CD8-positive, alpha-beta memory T cell (primary cell): ENCODE measurements at places on chromosomes 11 and 22.

- DNase-seq = no peak
Measured at GRCh38 chr11:14262271-14262846, 96.6 kb downstream of the RRAS2 start.

GRCh38 chr11:34508524-34508923, 5.1 kb downstream of the ELF5 start:
- no peak for DNase-seq

- no peak for DNase-seq
Measured at GRCh38 chr11:65981101-65981740, 19.7 kb downstream of the SART1 start.

DNA sequence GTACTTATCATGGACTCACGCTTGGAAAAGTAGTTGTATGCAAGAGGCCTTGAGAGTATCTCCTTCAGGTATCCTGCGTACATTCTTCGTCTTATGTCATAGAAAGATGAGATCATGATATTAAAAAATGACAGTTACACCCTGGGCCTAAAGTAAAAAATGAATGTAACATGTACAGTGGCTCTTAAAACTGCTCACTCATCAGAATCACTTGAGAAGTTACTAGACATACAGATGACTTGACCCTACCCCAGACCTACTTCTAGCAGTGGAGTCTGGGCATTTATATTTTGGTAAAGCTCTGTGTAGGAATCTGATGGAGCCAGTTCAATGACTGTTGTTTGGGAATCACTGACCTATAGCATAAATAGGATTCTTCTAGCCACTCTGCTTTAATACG, 54.5 kb downstream of the PPME1 start:
- no peak for DNase-seq

GRCh38 chr11:60797846-60798630, 12.9 kb downstream of the MS4A10 start:
- DNase-seq = no peak

DNA sequence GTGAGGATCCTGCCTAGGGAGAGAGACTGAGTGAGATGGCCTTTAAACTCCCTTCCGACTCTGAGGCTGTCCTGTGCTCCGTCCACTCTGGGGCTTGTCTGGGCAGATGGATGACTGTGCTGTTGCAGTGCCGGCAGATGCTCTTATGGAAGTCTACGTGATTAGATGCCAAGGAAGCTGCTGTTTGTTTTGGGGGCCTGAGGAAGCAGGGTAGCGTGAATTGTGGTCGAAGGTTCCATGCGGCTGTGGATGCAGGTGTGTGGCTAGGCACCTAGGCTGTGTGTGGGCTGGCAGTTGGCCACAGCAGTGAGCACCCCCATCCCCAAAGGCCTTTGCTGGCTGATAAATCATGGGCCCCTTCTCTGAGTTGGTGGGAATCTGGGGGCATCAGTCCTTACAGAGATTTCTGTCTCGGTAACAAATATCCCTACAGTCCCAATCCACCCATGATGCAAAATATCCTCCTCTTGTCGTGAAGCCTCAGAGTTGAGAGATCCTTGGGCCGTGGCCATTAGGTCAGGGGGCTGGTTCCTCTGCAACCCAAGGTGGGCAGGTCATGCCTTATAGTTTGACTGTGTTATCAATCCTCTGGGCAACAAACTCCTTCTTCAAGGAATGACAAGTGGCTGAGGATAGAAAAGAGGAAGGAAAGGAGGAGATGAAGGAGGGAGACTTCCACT, 31.2 kb downstream of the AMPD3 start:
- no peak for DNase-seq

GRCh38 chr11:94838027-94838731, 70.0 kb downstream of the AMOTL1 start:
- DNase-seq = no peak

GRCh38 chr22:24187731-24188644, 6.7 kb downstream of the SUSD2 start:
- DNase-seq = no peak

DNA sequence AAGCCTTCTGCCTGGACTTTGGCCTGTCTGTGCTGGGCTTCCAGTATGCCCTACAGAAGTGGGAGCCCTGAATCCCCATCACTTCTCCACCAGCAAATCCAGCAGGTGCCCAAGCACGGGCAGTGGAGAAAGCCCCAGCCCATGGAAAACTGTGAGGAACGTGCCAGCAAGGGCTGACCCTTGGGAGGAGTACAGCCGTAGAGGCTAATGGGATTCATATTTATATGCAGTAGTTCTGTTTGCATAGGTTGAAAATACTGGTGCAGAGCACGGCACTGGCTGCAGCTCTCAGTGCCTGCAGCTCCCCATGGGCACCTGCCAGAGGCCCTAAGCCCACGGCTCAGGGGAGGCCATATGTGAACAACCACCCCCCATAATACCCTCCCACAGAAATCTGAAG, 10.1 kb downstream of the NAGA start:
- no peak for DNase-seq

GRCh38 chr22:45376009-45376408, 37.4 kb downstream of the SMC1B start:
- no peak for DNase-seq

- no peak for DNase-seq
Measured at GRCh38 chr11:94183886-94184264, 55.2 kb downstream of the PANX1 start.

GRCh38 chr22:33038131-33038772, 19.9 kb downstream of the SYN3 start:
- no peak for DNase-seq

DNA sequence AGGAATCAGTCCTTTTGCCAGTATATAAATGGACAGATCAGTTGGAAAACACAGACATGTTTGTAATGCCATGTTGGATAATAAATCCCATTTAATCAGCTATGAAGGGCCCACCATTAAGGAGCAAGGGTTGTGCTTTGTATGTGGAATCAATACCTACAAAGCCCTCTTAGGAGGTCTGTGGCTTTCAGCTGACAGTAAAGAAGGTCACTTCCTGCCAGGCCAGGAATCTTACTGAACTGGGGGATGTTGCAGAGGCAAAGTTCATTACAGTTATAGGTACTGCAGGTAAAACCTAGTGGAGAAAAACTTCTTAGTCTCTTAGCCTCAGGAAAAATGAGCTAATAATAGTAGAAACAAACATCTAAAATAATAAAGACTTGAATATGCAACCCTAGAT, 129.5 kb downstream of the FAM76B start:
- DNase-seq = no peak

DNA sequence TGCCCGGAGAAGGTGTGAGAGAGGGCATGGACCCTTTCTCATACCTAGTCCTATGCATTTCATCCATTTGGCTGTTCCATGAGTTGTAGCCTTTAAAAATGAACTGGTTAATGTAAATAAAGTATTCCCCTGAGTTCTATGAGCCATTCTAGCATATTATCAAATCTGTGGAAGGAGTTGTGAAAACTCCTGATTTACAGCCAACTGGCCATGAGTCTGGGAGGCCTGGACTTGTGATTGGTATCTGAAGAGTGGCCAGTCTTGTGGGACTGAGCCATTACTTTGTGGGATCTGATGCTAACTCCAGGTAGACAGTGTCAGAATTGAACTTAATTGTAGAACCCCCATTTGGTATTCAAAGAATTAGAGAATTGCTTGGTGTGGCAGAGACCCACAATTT, 48.4 kb downstream of the FAM118A start:
- DNase-seq = no peak

GRCh38 chr11:57318178-57318577, 6.6 kb downstream of the TNKS1BP1 start:
- no peak for DNase-seq

- no peak for DNase-seq
Measured at GRCh38 chr11:106714199-106714598, 304.1 kb downstream of the GUCY1A2 start.

- DNase-seq = peak; percentile 97
Measured at GRCh38 chr11:119381181-119381988, at the start of gene USP2. Gene USP2, minus strand, starts transcription at chr11:119381690. Its CDS starts 8,210 bp downstream, at chr11:119373480.

- no peak for DNase-seq
Measured at GRCh38 chr22:24725736-24726135, 48.8 kb downstream of the PIWIL3 start.

DNA sequence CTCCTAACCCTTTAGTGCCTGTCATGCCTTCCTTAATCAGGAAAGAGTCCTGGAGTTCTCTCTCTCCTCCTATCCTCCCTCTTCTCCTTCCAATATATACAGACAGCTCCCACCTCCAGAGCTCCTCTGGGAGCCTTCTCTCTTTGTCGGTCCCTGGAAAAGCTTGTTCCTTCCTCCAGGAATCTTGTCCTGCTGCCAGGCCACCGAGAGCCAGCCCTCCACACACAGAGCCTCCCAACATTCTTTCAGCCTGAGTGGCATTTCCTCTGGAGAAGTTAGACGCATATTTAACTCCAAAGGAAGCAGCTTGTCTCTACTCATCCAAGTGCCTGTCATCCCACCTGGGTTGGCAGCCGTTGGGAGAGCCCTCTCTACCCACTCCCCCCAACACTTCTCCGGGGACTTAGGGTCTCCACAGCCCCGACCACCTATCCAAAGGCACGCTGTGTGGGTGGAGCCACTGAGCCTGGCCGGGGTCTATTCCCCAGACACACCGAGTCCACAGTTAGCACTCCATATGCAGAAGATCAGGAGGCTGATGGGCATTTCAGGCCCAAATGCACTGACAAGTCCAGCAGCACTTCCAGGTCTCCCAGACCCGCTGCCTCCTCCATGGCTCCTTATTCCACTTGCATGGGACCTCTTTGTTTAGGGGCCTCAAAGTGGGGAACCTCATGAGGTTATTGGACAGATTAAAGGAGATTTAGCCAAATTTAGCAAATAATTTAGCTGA, 31.1 kb downstream of the DKK3 start:
- no peak for DNase-seq

DNA sequence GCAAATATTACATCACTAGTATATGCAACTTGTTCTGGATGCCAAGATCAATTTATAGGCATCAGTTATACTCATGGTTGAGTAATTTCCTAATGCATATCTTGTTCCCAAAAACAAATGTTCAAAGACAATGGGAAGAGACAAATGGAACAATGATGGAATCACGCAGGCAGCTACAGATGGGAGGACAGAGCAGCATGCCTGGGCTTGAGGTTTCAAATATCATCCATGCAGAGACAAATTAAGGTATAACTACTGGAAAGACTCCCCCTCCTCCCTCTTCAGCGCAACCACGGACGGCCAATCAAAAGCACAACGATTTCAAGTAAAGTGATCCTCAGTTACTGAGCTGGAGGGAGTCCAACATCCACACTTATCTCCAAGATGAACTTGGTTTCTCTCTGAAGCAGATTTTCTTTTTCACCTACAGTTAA, 106.8 kb downstream of the CCDC83 start:
- no peak for DNase-seq

DNA sequence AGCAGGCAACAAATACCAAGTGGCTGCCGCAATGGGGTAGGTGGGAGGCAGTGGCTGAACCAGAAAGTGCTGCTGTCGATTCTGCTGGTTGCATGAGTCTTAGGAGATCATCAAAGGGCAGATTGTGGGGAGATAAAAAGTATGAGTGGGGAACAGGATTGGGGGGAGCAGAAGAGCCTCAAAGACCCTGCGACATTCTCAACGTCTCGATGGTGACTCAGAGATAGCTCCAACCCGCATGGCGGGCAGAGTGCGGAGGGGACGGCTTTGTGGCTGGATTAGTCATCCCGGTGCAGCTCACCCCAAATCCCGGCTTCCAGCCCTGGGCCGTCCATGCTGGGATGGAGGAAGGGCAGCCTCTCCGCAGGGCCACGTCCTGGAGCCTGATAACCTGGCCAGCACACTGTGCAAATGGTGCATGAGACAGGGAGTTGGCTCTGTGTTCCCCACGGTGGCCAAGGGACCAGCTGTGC, 11.6 kb upstream of the RTN4R start:
- DNase-seq = no peak

- DNase-seq = no peak
Measured at GRCh38 chr11:96373826-96374225, 15.9 kb downstream of the CCDC82 start.

- no peak for DNase-seq
Measured at GRCh38 chr11:101436511-101437142, 147.2 kb downstream of the TRPC6 start.

DNA sequence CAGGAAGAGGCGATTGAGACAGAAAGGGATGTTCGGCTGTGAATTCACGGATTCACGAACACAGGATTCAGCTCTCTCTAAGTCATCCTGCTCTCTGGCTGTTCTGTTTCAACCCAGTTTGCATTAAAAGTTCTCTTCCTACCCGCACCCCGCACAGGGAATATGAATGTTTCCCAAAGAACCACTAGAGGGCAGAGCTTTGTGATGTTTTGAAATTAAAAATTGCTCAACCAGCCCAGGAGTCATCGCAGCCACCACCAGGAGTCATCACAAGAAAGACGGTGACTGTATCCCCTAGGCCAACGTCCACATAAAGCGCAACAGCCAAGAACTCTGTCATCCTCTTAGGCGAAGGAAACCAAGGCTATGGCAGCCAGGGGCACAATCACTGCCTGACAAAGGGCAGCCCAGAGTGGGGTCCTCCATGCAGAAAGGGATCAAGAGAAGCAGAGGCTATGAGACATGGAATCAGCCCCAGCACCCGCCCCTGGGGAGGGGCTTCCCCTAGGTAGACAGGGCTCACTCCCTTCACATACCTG, 122.4 kb downstream of the WT1 start:
- no peak for DNase-seq

DNA sequence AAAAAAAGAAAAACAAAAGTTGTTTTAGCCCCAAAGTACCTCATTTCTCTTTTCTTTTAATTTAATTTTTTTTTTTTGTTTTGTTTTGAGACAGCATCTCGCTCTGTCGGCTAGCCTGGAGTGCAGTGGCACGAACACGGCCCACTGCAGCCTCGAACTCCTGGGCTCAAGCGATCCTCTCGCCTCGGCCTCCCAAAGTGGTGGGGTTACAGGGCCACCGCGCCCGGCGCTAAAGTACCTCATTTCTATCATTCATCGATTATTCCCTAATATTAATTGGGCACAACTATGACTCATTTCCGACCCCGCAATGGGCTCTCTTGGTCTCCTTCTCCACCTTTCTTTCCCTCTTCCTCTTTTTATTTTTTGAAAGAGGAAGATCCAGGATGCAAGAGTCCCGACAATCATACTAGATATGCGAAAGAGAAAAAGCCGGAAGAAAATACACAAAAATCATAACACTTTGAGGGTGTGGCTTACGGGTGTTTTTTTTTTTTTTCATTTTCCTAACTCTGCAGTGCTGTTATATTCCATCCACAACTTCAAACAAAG, 475 bp upstream of the AIP start:
- DNase-seq = no peak

DNA sequence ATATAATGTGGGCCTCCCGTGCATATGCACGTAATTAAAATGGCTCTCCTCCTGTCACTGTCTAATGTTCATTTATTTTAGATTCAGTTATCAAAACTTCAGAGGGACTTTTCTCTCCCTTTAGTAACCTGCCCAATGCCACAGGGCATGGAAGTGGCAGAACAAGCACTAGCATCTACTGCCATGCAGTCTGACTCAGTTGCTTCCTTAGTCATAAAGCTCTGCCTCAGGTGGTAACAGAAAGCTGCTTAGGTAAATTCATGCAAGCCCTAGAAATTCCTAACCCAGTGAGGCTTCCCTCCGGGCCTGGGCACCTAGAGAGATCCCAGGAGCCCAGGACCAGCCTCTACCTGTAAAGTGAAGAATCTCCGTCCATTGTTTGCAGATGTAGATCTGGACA, 8.9 kb downstream of the PRPF19 start:
- DNase-seq = no peak
